ENCODE measurements at places on chromosomes 7 and 10. TPM values are rescaled to one million over a fixed set of nuclear protein-coding genes. Genes with fewer than 3 reads are reported as not detected.
A peak's percentile ranks its signal among the peaks of the same experiment; 100 is the strongest.

- H3K36me3 ChIP-seq: no peaks in the 10 kb centered on the region
- no peaks in the 10 kb centered on the region for H3K27me3 ChIP-seq
- H3K4me1 ChIP-seq: peaks cover 17% of the 10 kb centered on the region
- no peak for DNase-seq
- no peak overlapping the region for H3K4me3 ChIP-seq
Observed at GRCh38 chr10:124342136-124342820, 76.4 kb downstream of the OAT start.

GRCh38 chr10:79027147-79028055 lies 41.4 kb upstream of the ZMIZ1 start:
- DNase-seq: no peak
- H3K27ac ChIP-seq: no peak overlapping the region
- no peaks in the 10 kb centered on the region for H3K36me3 ChIP-seq
- H3K27me3 ChIP-seq: peaks cover 11% of the 10 kb centered on the region
- no peak overlapping the region for H3K4me3 ChIP-seq
- no peaks in the 10 kb centered on the region for H3K4me1 ChIP-seq

DNA sequence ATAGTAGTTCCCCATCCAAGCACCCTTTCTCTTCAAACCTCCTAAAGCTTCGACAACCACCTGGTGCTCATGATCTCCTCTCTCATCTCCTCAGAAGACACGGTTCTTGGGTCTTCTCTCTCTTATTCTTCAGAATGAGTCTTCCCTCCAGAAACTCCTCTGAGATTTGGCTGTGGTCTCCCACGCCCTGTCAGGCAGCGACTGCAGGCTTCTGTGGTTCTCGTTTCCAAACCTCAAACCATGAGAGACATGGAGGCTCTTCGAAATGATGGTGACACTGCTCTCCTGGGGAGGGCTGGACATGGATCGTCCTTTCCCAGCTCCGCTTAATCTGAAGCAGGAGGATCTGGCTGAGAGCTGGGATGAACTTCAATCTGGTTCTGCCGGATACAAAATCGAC lies 78.6 kb upstream of the PITRM1 start:
- no peak overlapping the region for H3K27ac ChIP-seq
- H3K4me1 ChIP-seq: no peaks in the 10 kb centered on the region
- no peak overlapping the region for H3K4me3 ChIP-seq
- H3K36me3 ChIP-seq: no peaks in the 10 kb centered on the region
- peaks cover 19% of the 10 kb centered on the region for H3K27me3 ChIP-seq

DNA sequence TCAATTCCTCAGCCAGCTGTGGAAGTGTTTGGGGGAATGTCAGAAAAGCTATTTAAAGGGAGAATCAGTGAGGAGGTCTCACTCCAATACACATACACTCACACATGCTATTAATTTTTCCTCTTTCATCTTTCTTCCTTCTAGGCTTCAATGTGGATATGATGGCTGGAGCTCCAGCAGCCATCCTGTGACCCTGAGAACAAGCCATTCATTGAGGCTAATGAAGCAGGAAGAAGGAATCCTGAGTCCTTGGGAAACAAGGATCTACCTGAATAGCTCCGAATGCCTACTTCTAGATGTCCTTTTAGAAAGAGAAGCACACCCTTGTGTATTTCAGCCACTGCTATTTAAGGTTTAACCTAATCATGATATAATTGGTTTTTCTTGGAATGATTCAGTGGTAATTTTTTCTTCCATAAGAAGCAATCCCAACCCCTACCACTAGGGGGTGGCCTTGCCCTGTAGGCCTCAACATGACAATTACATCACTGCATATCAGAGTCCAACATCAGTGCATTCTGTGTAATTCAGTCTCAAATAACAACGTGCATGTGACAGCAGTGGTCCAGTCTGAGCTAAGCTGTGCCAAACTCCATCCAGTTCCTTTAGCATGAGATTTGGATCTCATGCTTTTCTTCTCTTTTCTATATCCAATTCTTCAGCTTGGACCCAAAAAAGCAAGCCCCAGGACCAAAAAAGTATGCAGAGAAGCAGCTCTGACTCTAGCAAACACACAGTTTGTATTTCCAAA lies 85.3 kb upstream of the ANKRD1 start:
- peaks cover 8% of the 10 kb centered on the region for H3K36me3 ChIP-seq
- H3K27ac ChIP-seq: peak overlapping the region; percentile 91
- H3K4me1 ChIP-seq: peaks cover 75% of the 10 kb centered on the region
- no peak for DNase-seq
- H3K27me3 ChIP-seq: no peaks in the 10 kb centered on the region

DNA sequence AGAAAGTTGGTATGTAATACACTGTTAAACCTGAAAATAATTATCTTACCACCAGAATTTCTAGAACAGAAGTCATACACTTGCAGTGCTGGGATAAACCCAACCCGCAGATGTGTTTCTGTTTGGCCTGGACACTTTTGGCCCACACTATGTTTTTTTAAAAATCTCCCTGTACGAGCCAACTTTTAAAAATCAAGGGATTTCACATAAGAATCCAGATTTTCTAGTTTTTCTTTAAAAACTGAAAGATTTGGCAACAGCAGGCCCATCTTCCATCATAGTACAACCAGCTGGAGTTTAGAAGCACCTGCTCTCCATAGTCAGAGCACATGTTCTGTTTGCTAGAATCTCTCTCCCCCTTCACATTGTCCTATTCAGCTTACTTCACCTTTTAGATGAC lies 74.0 kb downstream of the TLL2 start:
- no peaks in the 10 kb centered on the region for H3K4me1 ChIP-seq
- H3K4me3 ChIP-seq: no peak overlapping the region
- peaks cover 13% of the 10 kb centered on the region for H3K27me3 ChIP-seq
- peaks cover 2% of the 10 kb centered on the region for H3K36me3 ChIP-seq

DNA sequence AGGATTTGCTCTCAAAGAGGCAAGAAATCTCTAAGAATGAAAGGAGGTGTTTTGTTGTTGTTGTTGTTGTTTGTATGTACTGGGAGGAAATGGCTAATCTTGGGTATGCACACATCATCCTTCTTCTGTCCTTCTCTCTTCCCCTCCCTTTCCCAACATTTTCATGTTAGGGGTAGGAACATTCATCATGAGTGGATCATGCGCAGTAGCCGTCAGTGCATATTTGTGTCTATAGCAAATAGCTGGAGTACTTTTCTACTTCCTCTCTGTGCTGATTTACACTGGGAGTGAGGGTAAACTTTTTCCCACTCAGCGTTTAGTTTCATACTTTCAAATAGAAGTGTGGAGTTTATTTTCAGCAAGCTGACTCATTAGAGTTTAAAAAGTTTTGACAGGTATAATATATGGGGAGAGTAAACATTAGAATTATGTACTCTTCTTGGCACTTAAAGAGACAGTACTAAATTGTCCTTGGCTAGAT lies 80.5 kb upstream of the PRKG1 start:
- no peak overlapping the region for H3K27ac ChIP-seq
- H3K4me3 ChIP-seq: no peak overlapping the region
- H3K4me1 ChIP-seq: peaks cover 9% of the 10 kb centered on the region
- H3K27me3 ChIP-seq: peaks cover 35% of the 10 kb centered on the region
- H3K36me3 ChIP-seq: no peaks in the 10 kb centered on the region
- DNase-seq: no peak

DNA sequence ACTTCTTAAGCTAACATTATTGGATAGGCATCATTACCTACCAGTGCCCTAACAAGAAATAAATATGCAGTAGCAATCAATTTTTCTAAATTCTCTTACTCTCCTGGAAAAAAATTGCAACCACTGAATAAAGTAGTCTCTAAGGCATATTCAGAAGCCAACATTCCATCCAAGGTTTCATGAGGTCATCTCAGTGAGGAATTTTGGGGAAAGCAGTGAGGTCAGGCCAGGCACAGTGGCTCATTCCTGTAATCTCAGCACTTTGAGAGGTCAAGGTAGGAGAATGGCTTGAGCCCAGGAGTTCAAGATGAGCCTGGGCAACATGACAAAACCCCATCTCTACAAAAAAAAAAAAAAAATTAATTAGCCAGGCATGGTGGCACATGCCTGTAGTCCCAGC lies 75.9 kb upstream of the GHITM start:
- no peaks in the 10 kb centered on the region for H3K4me1 ChIP-seq
- no peaks in the 10 kb centered on the region for H3K36me3 ChIP-seq
- H3K27me3 ChIP-seq: peaks cover 4% of the 10 kb centered on the region
- H3K27ac ChIP-seq: no peak overlapping the region
- no peak overlapping the region for H3K4me3 ChIP-seq

- peaks cover 58% of the 10 kb centered on the region for H3K4me1 ChIP-seq
- H3K36me3 ChIP-seq: peaks cover 42% of the 10 kb centered on the region
- no peak overlapping the region for H3K27ac ChIP-seq
Observed at GRCh38 chr10:12479437-12479844, 130.1 kb downstream of the CAMK1D start.

DNA sequence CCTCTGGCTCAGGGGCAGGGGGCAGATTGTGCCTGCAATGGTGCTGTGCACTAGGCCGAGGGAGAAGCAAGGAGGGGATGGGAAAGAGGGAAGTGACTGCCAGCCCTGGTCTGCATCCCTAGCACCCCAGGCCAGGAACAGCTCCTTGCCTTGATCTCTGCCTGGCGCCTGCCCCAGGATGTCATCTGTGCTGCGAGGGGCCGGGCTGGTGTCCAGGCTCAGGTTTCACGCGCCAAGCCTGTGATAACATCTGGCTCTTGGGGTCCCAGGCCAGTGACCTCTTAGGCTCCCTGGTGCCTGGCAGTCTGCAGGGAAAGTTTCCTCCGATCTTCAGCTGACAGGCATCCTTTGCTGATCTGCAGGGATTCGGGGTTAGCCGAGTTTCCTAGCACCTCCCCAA lies 193.5 kb upstream of the GPR26 start:
- no peaks in the 10 kb centered on the region for H3K4me1 ChIP-seq
- no peak overlapping the region for H3K4me3 ChIP-seq
- no peak for DNase-seq
- no peaks in the 10 kb centered on the region for H3K36me3 ChIP-seq
- H3K27ac ChIP-seq: no peak overlapping the region

- no peak for DNase-seq
- H3K27me3 ChIP-seq: peaks cover 3% of the 10 kb centered on the region
- H3K27ac ChIP-seq: no peak overlapping the region
- H3K36me3 ChIP-seq: no peaks in the 10 kb centered on the region
Observed at GRCh38 chr10:123746520-123746919, 80.4 kb downstream of the GPR26 start.

- H3K27ac ChIP-seq: no peak overlapping the region
- H3K27me3 ChIP-seq: no peaks in the 10 kb centered on the region
- peaks cover 7% of the 10 kb centered on the region for H3K4me1 ChIP-seq
Observed at GRCh38 chr10:35545079-35545657, 60.0 kb upstream of the GJD4 start.

DNA sequence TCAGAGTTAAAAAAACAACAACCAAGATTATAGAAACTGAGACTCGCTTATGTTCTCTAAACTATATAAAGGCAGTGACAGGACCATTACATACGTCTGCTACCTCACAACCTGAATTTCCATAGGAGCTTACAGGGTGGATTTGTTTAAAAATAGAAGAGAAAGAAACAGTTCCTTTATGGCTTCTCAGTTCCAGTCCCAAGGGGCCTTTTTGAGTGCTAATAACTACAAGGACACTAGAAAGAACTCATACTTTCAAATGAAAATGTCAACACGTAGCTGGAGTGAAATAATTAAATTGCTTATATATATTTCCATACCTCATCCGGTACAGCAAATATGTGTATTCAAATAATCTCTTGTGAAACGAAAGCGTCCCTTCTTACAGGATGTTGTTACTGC lies 19.7 kb downstream of the TSPAN12 start:
- no peaks in the 10 kb centered on the region for H3K36me3 ChIP-seq
- no peak overlapping the region for H3K27ac ChIP-seq
- H3K4me3 ChIP-seq: no peak overlapping the region
- H3K4me1 ChIP-seq: peaks cover 2% of the 10 kb centered on the region

DNA sequence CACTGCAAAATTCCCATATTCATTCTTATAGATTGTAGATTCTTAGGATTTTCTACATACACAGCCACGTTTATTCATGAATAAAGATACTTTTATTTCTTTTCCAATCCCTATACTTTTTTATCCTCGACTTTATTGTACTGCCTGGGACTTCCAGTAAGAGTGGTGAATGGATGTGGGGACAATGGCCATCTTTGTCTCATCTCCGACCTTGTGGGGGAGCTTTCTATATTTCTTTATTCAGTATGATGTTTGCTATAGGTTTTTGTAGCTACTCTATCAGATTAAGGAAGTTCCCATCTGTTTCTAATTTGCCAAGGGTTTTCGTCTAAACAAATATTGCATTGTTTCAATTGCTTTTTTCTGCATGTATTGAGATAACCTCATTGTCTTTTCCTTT lies 184.3 kb downstream of the FOXP2 start:
- no peaks in the 10 kb centered on the region for H3K27me3 ChIP-seq
- H3K36me3 ChIP-seq: no peaks in the 10 kb centered on the region
- no peak overlapping the region for H3K4me3 ChIP-seq
- no peaks in the 10 kb centered on the region for H3K4me1 ChIP-seq

DNA sequence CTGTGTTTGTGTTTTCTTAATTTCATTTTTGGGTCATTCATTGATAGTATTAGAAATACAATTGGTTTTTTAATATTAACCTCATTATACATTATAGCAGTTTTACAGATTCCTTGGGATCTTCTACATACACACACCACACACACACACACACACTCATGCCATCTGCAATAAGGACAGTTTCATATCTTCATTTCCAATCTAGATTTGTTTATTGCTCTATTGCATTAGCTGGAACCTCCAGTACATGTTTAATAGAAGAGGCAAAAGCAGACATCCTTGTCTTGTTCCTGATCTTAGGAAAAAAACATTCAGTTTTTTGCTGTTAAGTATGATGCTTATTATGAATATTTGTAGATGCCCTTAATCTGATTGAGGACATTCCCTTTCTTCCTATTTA lies 17.8 kb upstream of the CALU start:
- H3K27me3 ChIP-seq: peaks cover 6% of the 10 kb centered on the region
- H3K4me1 ChIP-seq: no peaks in the 10 kb centered on the region
- DNase-seq: no peak
- H3K4me3 ChIP-seq: no peak overlapping the region
- H3K27ac ChIP-seq: no peak overlapping the region

- H3K4me3 ChIP-seq: no peak overlapping the region
- H3K27ac ChIP-seq: no peak overlapping the region
- H3K27me3 ChIP-seq: no peaks in the 10 kb centered on the region
- DNase-seq: no peak
- peaks cover 5% of the 10 kb centered on the region for H3K4me1 ChIP-seq
Observed at GRCh38 chr7:47285860-47286491, 295.9 kb downstream of the TNS3 start.

- DNase-seq: no peak
- H3K4me3 ChIP-seq: no peak overlapping the region
- no peaks in the 10 kb centered on the region for H3K4me1 ChIP-seq
- no peaks in the 10 kb centered on the region for H3K36me3 ChIP-seq
- H3K27me3 ChIP-seq: no peaks in the 10 kb centered on the region
Observed at GRCh38 chr7:82534684-82535083, 91.1 kb upstream of the CACNA2D1 start.

Gene CLRN3
- total RNA-seq: not detected

Gene SRRM3
- total RNA-seq: not detected

Gene CYP3A5
- total RNA-seq: not detected

Gene GPNMB
- 1.1 TPM for total RNA-seq

Gene INMT
- 0.17 TPM for total RNA-seq

Gene NRG3
- total RNA-seq: not detected

Gene CRHR2
- total RNA-seq: not detected

Gene FKBP9
- 0.51 TPM for total RNA-seq

Gene SPOCK2
- total RNA-seq: 27.8 TPM
